ENCODE measurements at places on chromosomes 13 and 19. TPM values are rescaled to one million over a fixed set of nuclear protein-coding genes. Genes with fewer than 3 reads are reported as not detected.
A peak's percentile ranks its signal among the peaks of the same experiment; 100 is the strongest.

DNA sequence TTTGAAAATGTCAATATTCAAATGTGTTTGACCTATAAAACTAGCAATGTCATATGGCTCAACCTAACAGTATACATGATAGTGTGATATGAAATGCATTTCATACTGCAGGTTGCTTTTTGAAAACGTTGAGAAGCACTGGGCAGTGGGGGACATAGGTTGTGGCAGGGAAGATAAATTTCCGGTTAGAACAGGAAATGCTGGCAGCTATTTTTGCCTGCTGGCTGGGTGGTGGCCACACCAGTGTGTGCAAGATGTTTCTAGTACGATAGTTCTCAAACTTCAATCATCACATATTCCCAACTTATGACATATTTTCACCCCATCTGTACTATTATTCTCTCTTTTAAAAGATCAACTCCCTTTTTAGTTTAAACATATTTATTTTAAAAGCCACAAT is 17.2 kb downstream of the FXYD5 start:
- DNase-seq: no peak

FUT1 gene
- total RNA-seq: 0.82 TPM

DNA sequence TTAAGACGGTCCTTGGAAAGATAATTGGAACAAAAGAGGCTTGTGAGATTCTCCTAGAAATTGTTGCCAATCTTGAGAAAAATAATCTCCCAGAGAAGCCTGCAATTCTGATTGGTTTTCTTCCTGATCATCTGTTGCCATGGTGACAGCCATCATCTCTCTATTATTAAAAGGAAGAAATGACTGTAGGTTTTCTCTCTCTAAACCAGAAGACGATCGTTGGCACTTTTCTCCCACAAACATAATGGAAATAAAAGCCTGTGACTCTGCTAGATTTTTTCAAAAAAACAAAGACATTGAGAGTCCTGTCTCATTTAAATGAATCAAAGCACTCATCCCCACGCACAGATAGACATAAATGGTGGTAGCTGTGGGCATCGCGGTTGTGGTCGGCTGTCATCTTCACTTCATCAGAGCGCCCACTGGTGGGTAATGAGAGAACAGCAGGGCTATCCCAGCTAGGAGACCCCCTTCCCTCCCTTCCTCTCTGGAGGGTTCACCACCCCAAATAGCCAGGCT is 21.7 kb upstream of the CALM3 start:
- peak; percentile 59 for DNase-seq

- DNase-seq: no peak
Observed at GRCh38 chr13:50617134-50617721, 226.3 kb downstream of the DLEU7 start.

DNA sequence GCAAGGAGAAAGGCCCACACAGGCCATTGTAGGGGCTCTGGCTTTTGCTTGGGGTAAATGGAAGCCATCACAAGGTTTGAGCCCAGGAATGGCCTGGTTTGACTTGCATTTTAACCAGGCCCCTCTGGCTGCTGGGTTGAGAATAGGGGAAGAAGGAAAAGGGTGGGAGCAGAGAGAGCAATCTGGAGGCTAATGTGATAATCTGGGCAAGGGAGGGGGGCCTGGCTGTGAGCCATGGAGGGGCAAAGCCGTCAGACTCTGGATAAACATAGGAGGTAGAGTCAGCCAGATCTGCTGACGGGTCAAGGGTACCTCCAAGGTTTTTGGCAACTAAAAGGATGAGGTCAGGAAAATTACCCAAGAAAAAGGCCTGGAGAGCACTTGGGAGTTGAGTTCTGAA is 41.6 kb downstream of the RFX2 start:
- DNase-seq: no peak

MEIOSIN gene
- not detected for total RNA-seq

DNA sequence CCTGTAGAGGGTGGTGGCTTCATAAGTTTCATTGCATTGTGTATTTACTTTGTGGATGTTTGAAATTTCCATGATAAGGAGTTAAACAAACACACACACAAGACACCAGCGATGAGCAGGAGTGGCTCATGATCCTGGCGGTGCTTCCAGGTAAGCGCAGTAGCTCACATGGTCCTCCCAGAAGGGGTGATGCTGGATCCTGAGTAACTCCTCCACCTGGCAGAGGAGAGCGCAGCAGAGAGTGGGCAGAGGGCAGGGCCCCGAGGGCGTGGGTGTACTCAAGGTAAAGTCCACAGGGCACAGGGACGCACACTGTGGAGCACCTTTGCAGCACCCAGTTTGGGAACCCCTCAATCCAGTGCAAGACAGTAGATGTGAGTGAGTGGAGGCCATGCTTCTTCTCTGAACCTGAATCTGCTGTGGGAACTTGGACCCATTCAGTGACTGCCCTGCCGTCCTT is 54.0 kb downstream of the RFX2 start:
- DNase-seq: no peak

ERCC1 gene
- 55.0 TPM for total RNA-seq

DNA sequence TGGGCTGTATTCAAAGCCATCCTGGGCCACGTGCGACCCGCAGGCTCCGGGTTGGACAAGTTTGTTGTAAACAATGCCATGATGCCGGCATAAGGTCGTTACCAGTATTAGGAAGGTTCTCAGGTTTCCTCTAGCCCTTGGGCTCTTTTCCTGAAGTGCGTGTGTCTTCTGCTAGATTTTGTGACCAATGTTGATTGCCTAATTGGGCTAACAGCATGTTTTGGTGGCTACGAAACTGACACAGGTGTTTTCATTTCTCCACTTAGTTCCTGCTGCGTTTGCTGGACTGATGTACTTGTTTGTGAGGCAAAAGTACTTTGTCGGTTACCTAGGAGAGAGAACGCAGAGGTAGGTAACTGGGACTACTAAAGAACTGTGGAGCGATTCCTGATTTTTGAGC is 20.3 kb downstream of the ALOX5AP start:
- no peak for DNase-seq

CNFN gene
- total RNA-seq: not detected

GRCh38 chr19:1408300-1409203 is 1.2 kb downstream of the DAZAP1 start:
- DNase-seq: no peak

FARP1 gene
- 92.5 TPM for total RNA-seq

DNA sequence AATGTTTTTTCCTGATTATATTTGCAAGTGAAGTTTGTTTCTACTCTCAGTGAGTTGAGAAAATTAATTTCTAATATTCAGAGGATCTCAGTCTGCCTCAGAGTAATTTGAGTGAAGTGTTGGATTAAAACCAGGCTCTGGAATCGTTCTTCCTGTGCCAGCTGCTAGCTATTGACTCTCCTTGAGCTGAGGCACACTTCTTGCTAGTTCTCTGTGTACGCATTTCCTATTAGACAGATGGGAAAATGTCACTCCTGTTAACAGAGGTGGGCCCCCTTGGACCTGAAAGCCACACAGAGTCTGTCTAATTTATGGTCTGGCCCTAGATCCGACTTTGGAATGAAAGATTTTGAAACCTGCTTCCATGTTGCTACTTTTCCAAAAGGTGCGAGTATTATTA is 107.6 kb upstream of the RNF113B start:
- no peak for DNase-seq

POGLUT2 gene
- total RNA-seq: 9.8 TPM

FCAR gene
- total RNA-seq: 0.41 TPM

GRCh38 chr13:30984620-30985019 is 52.2 kb downstream of the TEX26 start:
- no peak for DNase-seq

- no peak for DNase-seq
Observed at GRCh38 chr19:7982103-7982502, 23.3 kb downstream of the ELAVL1 start.

IGFL3 gene
- total RNA-seq: not detected

FAM187B gene
- not detected for total RNA-seq

DNA sequence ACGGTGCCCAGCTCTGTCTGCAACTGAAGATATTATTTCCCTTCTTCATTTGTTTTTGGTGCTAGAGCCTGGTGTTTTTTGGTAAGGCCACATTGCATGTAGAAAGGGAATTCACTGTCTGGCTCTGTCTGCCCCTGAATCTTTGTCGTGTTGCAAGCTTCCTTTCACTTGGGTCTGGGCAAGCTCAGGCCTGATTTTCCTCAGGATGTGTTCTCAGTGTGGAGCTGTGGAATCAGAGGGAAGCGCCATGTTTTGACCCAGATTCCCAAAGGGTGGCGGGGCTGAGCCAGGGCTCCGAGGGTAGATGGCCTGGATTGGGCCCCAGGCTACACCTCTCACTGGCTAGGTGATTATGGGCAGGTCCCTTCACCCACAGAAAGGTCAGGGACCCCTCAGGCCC is 8.6 kb downstream of the PRKCSH start:
- DNase-seq: no peak

PSPN gene
- 3.7 TPM for total RNA-seq

GRCh38 chr13:91659256-91660075 is 261.0 kb downstream of the GPC5 start:
- no peak for DNase-seq

- DNase-seq: no peak
Observed at GRCh38 chr13:43006893-43007631, 15.0 kb upstream of the EPSTI1 start.

TCF3 gene
- total RNA-seq: 16.7 TPM

- DNase-seq: no peak
Observed at GRCh38 chr13:39016787-39017186, 21.1 kb downstream of the PROSER1 start.

DNA sequence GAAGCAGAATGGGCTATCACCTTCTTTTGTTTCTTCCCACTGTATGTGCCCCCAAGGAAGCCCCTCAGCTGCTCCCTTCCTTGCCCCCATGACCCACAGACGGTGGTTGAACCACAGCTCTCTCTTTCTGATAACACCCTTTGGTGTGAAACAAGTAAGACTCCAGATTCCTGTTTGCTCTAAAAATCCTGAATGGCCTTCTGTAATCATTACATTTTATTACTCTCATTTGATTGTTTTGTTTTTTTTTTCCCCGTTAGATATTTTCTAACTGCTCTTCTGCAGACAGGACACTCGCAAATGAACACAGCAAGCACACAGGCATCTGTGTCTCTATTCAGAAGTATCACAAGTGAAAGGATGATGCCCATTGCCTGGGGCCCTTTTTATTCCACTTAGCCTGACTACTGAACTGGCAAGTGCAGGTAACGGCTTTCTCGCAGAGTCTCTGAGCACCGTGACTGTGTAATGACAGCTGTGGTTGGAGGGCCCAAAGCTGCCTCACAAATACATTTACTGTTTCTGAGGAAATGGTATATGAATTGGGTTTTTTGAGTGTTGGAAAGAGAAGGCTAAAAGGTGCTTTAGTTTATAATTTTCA is 59.3 kb downstream of the OXGR1 start:
- DNase-seq: no peak

GRCh38 chr13:59774491-59774971 is 389.2 kb downstream of the DIAPH3 start:
- no peak for DNase-seq

IZUMO2 gene
- total RNA-seq: not detected

ANGPTL8 gene
- total RNA-seq: not detected

ZNF723 gene
- total RNA-seq: not detected

DNA sequence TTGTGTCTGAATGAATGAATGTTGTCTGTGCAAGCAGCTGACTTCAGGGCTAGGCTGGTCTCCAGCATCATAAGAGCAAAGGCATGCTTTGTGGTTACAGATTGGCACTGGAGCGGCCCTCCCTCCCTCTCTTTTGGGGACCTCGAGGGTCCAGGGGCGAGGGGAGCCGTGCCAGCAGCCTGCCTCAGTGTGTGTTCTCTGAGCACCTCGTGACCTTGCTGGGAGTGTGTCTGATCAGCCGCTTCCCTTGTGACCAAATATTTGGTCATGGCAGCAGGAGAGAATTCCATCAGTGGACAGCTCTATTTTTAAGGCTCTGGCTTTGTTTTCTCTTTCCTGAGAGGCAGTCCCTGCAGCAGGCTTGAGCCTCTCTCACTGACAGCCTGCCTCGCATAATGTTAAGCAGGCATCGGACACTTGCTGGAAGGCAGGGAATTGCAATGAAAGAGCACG is 329.7 kb downstream of the UQCRFS1 start:
- no peak for DNase-seq

SH2D3A gene
- total RNA-seq: 0.82 TPM

APOC4 gene
- total RNA-seq: not detected

FGF22 gene
- total RNA-seq: under 0.01 TPM

GRCh38 chr13:108087810-108088209 is 127.5 kb downstream of the LIG4 start:
- no peak for DNase-seq

SBSN gene
- not detected for total RNA-seq

DNA sequence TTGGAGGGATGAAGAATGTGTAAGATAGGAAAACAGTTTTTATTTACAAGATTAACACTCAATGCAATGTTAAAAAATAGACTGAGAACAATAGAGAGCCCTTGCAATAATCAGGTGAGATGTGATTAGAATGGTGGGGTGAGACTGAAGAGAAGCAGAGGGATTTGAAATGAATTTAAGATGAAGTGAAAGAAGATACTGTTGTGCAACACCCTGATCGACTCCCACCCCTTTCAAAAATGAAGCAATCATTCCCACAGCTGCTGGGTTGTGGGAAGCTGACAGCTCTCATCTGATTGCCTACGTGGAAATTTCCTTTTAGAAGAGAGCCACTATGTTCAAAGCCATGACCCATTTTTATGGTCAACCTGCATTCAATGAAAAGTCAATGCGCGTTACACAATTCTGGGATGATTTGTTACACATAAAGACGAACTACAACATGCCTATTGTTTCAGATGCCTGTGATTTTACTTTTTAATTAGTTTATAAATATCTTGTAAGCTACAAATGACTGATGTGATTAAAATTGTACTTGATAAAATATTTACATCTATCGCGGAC is 1374.8 kb downstream of the PCDH9 start:
- no peak for DNase-seq

DNA sequence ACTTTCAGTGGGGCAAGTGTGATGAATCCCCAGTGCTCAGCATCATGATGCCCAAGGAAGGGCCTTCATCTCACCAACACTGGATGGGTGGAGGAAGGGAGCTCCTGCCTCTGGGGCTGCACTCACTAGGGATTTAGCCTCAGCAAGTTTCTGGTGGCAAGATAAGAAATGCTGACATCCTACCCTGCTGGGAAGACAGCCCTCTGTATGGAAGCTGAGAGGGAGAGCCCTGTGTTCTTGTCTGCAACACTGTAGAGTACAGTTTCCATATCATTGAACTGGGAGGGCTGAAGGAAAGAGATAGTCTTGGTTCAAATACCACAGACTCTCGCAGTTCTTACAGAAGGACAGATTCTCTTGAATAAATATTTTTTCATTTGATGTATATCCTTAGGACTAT is 7.3 kb upstream of the ZNF460 start:
- DNase-seq: no peak

DNA sequence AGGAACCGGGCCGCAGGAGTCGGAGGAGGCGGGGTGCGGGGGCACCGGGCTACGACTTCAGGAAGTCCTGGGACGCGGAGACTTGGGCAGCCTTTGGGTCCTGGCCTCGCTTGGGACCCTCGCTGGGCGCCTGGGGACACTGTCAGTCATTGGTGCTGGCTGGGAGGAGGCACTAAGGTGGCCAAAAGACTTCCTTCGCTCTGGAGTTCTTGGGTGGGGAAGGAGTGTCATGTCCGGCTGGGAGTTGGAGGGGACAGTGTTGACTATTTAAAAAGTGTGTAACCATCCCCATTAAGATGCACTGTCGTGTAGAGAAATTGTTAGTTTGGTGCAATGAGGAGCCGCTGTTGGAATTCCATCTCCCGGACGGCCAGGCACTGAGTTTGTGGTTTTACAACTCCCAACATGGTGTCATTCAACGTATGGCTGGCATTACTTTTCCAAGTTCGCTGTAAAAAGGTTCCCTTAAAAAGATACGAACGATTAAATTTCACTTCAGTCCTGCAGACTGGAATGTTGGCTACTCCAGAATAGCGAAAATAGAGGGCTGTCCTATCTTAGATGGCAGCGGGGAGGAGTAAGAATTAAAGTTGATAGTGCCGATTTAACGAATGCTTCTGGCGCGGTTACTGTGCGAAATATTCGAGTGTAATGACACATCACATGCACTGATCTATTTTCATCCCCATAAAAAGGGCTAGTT is 776 bp downstream of the DNAJC3 start:
- no peak for DNase-seq

Data from frontal cortex (tissue), 4 donors.